ENCODE measurements at places on chromosomes 6 and 20.
A peak's percentile ranks its signal among the peaks of the same experiment; 100 is the strongest.

DNA sequence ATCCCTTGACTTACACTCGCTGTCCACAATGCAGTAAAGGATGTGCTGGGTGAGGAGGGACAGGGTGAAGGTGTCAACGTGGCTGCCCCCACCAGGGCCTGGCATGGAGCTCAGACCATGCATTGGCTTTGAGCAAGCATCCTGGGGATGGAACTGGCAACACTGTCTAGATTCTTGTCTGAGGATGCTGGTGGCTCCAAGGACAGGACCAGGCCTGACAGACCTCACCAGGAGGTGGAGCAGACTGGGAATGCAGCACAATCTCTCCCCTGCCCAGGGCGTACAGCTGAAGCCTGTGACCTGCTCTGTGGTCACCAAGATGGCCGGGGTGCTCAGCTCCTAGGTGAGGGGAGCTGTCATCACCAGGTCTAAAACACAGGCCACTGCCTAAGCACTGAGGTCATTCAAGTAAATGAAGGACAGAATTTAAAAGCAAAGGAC, 50.9 kb downstream of the MYH7B start:
- DNase-seq = no peak

DNA sequence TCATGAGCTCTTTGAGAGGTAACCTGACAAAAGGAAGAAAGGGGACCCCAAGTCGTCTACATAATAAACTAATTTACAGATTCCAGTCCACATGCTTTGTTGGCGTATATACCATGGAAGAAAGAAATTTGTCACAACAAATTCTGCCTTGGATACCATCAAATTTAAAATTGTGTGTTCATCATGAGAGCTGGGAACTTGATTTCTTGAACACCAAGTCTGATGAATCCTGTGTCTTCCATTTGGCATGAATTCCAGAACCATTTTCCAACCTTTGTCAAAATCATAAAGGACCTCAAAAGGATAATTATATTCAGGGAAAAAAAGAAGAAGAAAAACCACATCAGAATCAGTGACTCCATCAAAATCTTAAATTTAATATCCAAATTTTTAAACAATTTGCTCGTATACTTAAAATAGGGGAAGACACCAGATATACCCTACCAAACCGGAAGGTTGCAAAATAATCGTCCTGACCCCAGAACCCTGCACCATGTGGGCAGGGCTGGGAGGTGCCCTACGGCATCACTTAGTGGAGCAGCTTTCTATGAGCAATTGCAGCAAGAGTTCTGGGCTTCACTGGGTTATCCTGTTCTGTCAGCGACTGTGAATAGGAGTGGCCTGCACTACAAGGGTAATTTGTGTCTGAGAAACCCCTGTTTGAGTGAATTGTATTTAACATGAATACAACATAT, 74.1 kb upstream of the INSM1 start:
- no peak for DNase-seq

- no peak for DNase-seq
These were observed 28.7 kb downstream of the IGF2R start for GRCh38 chr6:159997498-159998101.

GRCh38 chr6:116106146-116106545, 5.5 kb downstream of the NT5DC1 start:
- DNase-seq = no peak

DNA sequence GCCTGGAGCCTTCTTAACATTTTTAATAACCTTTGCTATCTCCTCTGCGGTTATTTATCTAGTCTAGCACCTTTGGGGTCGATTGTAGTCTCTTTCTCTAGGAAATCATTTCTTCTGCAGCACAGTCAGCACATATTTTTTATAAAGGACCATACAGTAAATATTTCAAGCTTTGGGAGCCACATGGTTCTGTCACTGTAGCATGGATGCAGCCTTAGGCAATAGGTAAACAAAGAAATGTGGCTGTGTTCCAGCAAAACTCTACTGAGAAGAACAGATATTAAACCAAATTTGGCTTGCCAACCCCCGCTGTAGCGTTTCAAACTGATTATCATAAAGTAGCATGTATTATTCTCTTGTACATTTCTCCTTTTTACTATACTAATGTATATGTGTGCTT, 95.7 kb downstream of the SLC23A2 start:
- no peak for DNase-seq

- no peak for DNase-seq
These were observed 222.2 kb upstream of the STXBP5 start for GRCh38 chr6:146981981-146982380.

GRCh38 chr6:132910759-132911158, 96.4 kb downstream of the RPS12 start:
- no peak for DNase-seq

GRCh38 chr6:3749067-3749841, 2.3 kb downstream of the PXDC1 start:
- DNase-seq = no peak

DNA sequence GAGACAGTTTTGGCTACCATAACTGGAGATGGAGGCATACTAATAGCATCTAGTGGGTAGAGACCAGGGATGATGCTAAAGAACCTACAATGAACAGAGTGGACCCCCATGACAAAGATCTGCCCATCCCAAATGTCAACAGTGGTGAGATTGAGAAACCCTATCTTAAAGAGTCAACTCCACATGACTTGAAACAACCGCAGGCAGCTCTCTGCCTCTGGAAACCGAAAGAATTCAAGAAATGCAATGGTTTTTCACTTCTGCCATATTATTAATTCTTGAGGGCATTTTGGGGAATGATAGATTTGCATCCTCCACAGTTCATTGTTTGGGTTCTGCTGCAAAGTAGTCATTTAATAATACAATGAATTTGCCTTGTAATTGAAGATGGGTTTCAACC, 463.4 kb downstream of the MAFB start:
- no peak for DNase-seq

- no peak for DNase-seq
These were observed 67.3 kb downstream of the SCML4 start for GRCh38 chr6:107756660-107757355.

- DNase-seq = no peak
These were observed 65.8 kb upstream of the SNRPB2 start for GRCh38 chr20:16664020-16664419.

GRCh38 chr6:151052021-151052646, 186.6 kb downstream of the MTHFD1L start:
- DNase-seq = no peak

- no peak for DNase-seq
These were observed 457.9 kb downstream of the HDGFL1 start for GRCh38 chr6:23027281-23027680.

DNA sequence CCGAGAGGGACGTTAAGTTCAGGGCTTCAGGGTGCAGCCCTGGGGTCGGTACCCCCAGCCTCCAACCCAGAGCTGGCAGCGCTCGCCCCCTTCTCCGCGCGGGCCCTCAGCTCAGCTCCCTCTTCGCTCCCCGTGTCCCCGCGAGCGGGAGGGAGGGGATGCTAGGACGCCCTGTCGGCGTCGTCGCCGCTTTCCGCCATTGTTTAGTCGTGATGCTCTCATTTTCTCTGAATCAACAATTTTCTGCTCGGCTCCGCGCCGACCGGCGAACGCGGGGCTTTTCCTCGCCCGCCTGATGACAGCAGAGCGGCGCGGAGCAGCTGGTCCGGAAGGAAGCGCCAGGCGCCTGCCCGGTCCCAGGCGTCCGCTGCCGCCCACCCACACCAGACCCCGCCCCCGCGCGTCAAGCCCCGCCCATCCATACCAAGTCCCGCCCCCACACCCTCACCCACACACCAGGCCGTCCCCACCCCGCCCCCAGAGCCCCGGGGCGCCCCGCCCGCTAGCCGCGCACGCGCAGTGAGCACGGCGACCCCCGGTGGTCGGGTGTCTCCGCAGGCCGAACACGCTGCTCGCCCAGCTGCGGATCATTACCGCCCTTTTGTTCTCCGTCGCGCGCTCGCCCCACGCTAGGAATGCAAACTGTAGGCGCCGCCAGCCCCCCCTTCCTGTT, 50.1 kb upstream of the SLC32A1 start:
- peak; percentile 91 for DNase-seq

DNA sequence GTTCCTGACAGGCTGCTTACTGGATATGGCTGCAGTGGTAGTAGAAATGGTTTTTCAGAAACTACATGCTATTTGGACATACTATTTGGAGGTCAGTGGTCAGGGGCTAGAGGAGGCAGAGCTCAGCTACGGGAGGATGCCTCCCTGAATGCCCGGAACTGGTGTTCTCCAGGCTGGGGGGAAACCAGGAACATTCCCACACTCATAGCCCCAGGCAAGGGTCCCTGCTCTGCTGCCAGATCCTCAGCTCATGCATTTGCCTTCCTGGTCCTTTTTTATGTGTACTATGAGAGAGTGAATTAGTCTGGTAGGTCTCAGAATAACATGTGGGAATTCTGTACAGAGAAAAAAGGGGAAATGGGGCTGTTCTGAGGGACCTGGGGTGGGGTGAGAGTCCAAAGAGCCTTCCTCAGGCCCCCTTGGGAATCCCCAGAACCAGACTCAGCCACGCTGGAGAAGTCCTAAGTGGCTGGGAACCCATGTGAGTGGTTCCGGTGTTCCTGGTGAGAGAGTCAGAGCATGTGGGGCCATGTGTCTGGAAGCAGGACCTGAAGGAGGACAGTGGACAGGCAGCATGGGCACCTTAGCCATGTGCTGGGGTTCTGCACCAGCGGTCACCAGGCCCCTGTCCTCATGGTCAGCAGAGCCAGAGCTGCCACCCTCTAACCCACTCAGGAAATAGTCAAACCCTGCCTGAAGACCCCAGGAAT, 58.0 kb upstream of the MYL9 start:
- no peak for DNase-seq

DNA sequence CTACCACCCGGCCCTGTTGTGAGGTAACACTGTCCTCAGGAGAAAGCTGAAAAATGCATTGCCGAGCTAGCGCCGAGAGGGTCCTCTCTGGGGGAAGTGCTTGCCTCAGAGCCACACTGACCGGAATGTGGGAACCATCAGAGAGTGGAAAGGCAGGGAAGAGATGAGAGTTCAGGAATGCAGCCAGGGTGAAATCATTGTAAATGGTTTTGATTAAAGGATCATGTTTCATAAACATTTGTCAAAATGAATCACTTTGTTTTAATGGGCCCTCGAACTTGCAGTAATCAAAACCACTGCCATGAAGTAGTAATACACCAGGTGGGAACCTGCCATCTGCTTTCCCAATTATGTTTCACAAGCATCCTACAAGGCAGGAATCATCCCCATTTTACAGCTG, 16.9 kb upstream of the IL17F start:
- no peak for DNase-seq

GRCh38 chr20:62751551-62752150, 43.0 kb downstream of the NTSR1 start:
- no peak for DNase-seq

GRCh38 chr20:45368221-45368980, 5.4 kb downstream of the SYS1 start:
- DNase-seq = no peak

DNA sequence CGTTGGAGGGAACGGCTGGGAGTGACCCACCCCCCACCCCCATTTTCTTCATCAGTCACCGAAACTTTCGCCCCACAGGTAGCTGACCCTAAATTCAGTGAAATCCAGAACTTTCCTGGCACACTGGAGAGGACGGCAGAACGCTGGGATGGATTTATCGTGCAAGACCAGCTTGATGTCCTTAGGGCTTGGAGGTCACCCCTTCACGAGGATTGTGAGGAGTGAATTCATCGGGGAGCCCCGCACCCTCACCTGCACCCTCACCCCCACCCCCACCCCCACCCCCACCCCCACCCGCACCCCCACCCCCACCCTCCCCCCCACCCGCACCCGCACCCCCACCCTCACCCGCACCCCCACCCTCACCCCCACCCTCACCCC, 13.3 kb upstream of the TCFL5 start:
- no peak for DNase-seq

All from endothelial cell (in vitro differentiated cells).